ENCODE measurements at places on chromosomes 2 and 18.
A peak's percentile ranks its signal among the peaks of the same experiment; 100 is the strongest.

DNA sequence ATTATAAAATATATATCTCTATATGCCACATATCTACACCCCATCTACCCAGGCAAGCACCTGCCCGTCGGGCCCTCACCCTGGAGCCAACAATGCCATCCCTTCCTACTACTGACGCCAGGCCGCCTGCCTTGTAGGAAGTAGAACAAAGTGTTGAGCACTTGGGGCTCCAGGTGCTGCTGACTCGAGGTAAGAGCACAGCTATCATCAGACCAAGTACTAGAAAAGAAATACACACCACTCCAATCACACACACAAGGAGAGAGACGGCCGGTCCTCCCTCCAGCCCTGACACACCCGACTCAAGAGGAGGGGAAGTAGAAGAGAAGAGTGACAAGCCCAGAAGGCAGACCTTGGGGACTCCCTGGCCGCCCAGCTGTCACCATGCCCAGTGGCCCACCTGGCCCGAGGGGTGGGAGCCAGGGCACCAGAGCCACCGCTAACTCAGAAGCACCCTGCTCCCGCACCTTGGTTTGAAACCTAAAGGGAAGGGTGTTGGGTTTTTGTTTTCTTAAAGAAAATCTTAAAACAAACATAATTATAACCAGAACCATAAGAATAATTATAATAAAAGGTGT is 64.0 kb upstream of the POMC start:
- no peak for DNase-seq

- DNase-seq, result no peak
Measured at GRCh38 chr2:208047840-208048239, 22.5 kb upstream of the PLEKHM3 start.

DNA sequence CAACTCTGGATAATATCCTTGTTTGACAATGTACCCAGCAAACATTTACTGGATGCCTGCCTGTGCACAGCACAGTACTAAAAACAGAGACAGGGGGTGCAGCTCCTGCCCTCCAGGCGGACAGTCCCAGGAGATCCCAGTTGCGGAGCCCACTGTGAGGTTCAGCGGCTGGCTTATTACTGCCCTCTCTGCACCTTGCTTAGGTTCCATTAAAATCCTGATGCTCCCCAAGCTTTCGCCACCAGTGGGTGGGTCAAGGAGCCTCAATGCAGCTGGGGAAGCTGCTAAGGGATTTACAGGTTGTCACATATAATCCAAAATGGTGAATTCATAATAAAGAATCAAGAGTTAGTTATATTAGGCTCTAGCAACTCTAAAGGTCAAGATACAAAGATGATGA is 38.3 kb downstream of the CRACDL start:
- DNase-seq, result no peak

DNA sequence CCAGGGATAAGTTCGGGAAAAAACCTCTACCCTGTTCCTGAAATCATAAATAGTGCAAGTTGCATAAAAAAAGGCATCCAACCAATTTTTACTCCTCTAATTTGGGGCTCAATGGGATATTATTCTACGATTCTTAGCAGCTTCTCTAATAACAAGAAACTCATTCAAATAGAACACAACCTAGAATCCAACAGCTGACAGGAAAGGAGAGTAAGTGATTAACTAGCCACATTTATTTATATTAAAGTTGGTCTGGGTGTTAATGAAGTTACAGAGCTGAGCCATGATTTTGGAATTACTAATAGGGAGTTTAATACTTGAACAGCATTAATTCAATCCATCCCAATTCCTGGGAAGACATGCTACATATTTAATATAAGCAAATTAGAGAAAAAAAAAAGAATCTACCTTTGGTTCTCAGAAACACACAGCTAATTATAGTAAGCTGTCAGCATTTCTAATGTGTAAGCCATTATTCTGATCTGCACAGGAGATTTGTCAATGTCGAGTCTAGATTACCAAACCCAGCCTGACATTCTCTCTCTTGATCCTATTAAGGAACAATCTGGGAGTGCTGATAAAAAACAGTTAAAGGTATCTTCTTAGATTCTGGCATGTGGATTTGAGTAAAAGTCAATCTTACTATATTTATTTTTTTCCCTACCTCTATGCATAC is 267.7 kb downstream of the NBAS start:
- DNase-seq, result no peak

GRCh38 chr18:34590503-34590902 is 119.6 kb upstream of the DTNA start:
- DNase-seq, result no peak

DNA sequence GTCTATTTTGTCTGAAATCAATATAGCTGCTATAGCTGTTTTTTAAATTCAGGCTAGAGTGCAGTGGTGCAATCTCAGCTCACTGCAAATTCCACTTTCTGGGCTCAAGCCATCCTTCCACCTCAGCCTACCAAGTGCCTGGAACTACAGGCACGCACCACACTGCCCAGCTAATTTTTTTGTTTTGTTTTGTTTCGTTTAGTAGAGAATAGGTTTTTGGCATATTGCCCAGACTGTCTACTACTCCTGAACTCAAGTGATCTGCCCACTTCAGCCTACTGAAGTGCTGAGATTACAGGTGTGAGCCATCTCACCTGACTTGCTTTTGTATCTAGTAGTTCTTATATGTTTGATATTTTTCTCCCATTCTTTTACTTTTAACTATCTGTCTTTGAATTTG is 259.7 kb downstream of the CDH19 start:
- DNase-seq, result peak; percentile 90

DNA sequence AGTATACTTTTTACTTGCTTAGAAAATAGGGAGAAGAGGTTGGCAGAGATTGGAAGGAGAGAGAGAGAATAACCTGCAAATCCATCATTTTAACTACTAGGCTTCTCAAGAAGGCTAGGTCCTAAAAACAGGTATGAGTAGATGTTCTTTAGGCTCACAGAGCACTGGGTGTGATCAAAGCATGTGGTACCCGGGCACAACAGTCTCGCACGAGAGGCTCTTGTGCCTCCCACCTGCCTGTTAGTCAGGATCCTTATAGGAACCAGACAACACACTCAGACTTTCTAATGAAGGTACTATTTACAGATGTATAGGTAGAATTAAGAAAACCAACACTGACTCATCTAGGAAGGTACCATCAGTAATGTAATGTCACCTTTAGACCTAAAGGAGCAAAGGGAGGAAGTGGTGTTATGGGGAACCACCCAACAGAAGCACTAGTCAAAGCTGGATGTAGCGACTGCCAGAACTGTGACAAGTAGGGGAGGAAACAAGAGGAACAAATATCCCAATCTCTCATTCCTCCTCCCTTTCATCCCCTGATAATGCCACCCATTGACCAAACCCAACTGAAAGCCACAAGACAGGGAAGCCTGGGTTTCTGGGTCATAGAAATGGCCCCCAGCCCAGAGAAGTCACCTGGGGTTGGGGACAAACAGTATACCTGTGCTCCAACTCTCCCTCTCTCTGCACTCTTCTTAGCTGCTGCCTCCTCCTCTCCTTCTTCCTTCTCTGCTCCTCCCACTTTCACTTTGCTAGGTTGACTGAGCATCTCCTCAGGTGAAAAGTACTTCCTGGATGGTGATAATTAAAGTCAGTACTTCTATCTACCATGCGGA is 16.0 kb upstream of the MARCHF4 start:
- DNase-seq, result no peak

DNA sequence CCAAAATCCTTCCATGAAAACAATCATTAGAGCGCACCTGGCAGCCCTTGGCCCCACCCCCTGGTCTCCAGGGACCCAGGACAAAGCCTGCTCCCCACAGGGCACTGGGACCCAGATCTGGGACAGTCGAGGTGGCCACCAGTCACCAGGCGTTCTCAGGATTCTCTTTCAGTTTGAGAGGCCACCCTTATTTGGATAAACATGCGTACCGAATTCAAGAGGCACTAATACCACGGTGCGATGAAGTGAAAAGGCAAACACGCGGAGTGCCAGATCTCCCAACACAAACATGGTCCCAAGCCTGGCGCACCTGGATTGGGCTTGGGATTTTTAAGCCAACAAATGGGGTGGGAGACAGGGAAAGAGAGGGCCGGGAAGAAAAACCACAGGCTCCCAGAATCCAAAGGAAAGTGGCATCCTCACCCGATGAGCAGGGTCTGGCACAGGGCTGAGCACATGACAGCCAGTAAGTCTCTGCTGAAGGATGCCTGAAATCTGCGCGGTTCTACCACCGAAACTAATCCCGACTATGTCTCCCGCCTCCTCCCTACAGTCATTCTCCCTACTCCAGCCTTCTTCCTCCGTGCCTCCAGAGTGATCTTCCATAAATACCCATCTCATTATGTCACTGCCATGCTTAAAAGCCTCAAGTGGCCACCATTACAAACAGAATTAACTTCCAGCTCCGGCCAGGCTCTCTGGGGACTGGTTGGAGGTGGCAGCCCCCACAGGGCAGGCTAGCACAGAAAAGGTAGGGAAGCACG is 60.9 kb upstream of the KLHL29 start:
- DNase-seq, result peak; percentile 49

DNA sequence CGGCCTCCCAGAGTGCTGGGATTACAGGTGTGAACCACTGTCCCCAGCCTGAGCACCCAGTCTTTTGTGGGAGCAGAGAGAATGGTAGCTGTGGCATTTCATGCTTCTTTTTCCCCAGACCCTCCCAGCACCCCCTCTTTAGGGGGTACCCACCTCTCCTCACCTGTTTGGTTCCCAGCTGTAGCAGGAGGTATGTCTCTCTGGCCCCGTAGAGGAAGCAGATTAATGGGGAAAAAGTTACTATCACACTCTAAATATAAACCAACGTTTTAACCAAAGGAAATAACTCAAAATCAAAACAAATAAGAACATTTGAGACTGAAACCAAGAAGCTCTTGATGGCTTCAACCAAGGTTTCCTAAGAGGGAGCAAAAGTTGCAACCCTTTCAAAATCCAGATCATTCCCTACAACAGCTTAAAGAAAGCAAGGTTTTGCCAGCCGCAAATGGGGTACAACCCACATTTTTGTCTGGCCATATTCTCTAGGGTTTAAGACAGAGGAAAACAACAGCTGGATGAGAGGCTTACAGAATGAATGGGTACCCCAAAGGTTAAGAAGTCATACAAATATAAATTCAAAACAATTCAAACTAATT is 8.0 kb downstream of the RNF125 start:
- DNase-seq, result no peak

DNA sequence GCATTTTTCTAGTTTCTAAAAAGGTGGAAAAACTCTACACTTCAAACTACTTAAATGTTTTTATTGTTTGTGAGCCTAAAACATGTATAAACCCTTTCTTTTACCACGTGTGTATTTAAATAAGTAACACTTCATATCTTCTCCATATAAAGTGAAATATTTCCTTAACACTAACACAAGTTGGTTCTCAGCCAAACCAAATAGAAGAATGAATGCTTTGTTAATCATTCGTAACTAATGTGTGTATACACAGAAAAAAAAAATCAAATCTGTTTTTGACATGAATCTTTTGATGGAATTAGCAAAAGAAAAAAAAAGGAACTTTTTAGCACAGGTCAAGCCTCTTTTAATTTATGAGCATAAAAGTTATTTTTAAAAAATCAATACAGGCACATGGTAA is 89.3 kb downstream of the EHBP1 start:
- peak; percentile 8 for DNase-seq

GRCh38 chr2:40820319-40820718 is 368.4 kb upstream of the SLC8A1 start:
- DNase-seq, result no peak

DNA sequence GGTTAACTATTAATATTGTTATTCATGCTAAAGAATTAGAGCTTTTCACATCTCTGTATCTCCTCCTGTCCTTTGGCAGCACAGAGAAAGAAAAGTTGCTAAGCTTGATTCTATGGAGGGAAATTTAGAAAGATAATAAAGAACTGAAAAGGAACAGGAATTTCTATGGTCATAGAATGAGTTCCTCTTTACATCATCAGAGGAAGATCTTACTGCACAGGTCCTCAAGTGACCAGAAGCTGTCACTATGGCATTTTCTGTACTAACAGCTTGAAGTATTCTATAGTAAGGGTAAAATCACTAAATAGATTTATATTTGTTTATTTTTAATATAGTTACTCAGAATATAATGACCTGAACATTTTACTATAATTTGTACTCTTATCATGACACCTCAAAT is 6.0 kb upstream of the PRKD3 start:
- DNase-seq, result no peak

- no peak for DNase-seq
Measured at GRCh38 chr2:143819190-143819735, 690.0 kb downstream of the ARHGAP15 start.

- peak; percentile 90 for DNase-seq
Measured at GRCh38 chr2:64730551-64731262, 77.0 kb upstream of the SERTAD2 start.

GRCh38 chr2:203669820-203670219 is 36.6 kb upstream of the CD28 start:
- no peak for DNase-seq

GRCh38 chr18:477565-477964 is 22.9 kb downstream of the COLEC12 start:
- DNase-seq, result no peak

DNA sequence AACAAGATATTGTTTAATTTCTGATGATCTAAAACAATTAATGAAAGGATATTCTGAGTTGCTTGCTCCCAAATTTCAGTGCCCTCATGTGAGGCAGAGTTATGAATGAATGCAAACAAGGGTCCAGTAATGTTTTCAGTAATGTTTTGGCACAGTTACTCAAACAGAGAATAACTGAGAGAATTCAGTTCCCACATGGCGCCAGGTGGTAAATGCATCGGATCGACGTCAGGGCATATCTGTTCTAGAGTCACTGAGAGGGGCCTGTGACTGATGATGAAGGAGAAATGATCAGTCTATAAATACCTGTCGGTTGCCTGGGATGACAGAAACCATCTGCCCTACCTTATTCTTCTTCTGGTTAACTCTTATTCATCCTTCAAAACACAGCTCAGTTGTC is 81.4 kb downstream of the KCNS3 start:
- no peak for DNase-seq

- no peak for DNase-seq
Measured at GRCh38 chr2:45287045-45287444, 277.8 kb upstream of the SIX2 start.

DNA sequence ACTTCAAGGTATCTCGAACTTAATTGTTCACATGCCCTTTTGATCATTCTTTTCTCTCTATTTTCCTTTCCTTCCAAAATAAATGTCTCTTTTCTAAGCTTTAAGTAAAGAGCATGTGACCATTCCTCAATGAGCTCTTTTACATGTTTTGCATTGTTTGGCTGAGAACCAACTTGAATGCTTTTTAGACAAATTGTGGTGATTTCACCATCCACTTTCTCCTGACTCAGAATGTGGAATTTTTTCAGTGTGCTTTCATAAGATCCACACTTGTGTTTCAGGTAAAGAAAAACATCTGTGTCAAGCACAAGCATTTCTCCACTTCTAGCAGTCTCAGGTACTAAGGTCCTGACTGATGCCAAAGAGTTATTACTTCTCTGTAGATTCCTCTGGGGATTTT is 10.7 kb downstream of the RBM43 start:
- DNase-seq, result no peak

GRCh38 chr18:8696749-8697211 is 8.6 kb upstream of the MTCL1 start:
- DNase-seq, result peak; percentile 11

Data from NCI-H1105 (cell line).